ENCODE measurements at places on chromosomes 2 and 18.
A peak's percentile ranks its signal among the peaks of the same experiment; 100 is the strongest.

GRCh38 chr2:70003093-70003830, 41.8 kb upstream of the ASPRV1 start:
- no peak for DNase-seq

GRCh38 chr2:28345619-28346018, 47.0 kb upstream of the FOSL2 start:
- DNase-seq = no peak

DNA sequence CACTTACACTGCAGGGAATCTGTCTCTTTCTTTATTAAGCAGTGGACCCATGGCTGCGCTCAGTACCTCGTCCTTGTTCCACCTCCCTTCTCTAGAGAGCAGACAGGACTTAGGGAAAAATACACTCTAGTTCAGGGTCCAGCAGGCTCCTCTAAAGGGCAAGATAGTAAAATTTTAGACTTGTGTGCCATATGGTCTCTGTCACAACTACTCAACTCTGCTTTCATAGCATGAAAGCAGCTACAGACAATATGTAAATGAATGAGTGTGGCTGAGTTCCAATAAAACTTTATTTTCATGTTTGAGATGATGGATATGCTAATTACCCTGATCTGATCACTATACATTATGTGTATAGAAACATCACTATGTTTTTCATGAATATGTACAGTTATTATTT, 163.1 kb downstream of the BABAM2 start:
- no peak for DNase-seq

- DNase-seq = peak; percentile 26
Measured at GRCh38 chr18:3885209-3885792, 435.3 kb downstream of the TGIF1 start.

DNA sequence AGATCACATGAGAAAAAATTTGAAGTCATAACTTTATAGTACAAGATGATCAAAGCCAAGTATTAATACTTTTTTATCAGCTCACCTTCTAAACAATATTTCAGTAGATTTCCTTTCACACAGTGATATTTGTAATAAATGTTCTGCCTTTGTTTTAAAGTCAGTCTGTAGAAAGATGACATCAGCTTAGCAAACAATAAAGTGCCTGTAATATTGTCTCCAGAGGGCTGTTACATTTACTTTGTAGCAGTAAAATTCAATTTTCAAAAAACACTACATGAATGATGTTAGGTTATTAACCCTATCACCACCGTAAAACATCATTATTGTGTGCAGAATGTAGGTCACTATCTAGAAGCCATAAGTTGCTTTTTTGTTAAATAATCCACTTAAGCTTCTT, 49.6 kb downstream of the ZEB2 start:
- no peak for DNase-seq

GRCh38 chr2:28662468-28663181, 89.0 kb upstream of the PPP1CB start:
- no peak for DNase-seq

DNA sequence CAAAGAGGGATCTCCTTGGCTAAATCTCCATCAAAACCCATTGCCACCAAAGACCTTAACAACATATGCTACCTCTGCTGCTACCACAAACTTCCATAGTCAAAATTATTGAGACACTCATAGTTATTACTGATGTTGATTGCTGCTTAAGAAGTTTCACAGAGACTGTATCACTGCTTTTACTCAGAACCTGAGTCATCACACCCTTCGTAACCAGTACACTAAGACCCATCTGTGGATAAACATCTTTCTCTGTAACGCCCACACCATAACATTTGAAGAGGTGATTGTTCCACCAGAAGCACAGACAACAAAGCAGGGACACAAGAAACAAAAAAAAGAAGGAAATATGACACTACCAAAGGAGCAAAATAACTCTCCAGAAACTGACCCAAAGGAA, 1563.1 kb downstream of the LRP1B start:
- no peak for DNase-seq

- no peak for DNase-seq
Measured at GRCh38 chr2:210226223-210226622, 976 bp upstream of the ACADL start.

GRCh38 chr2:148362144-148362796, 282.3 kb upstream of the EPC2 start:
- no peak for DNase-seq

- no peak for DNase-seq
Measured at GRCh38 chr2:240933048-240933965, 27.2 kb downstream of the CROCC2 start.

DNA sequence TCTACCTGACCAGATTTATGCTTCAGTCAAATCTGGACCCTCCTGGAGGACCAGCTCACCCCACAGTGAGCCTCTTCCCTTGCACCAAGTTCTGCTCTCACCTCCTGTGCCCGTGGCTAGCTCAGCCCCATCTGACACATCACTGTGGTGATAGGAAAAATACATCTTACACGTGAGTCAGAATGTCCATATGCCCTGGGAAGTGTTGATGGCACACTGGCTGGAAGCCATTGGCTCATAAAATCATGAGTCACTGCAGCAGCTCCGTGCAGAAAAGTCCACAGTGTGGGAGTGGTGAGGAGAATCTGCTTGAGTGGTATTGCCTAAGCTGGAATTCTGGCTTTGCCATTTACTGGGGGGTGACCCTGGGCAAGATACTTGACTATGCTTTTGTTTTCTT, 42.6 kb upstream of the RAPGEF4 start:
- no peak for DNase-seq

- no peak for DNase-seq
Measured at GRCh38 chr2:51597086-51597485, 565.2 kb upstream of the NRXN1 start.

GRCh38 chr2:84495539-84496146, 20.7 kb upstream of the DNAH6 start:
- peak; percentile 69 for DNase-seq

DNA sequence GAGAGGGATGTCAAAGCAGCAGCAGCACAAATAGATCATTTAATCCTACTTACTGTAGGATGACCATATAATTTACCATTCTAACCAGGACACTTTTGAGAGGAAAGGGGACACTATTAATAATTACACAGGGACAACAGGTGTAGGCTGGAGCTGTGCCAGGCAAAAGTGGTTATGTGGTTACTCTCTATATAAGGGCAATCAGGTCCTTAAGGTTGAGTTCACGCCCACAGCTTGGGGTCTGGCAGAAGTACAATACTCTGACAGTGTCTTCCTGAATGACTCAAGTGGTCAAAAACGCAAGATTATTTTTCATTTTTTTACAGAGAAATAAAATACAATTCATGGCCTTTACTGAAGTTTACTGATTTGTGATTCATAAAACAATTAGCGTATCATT, 2.8 kb downstream of the PREPL start:
- peak; percentile 83 for DNase-seq

DNA sequence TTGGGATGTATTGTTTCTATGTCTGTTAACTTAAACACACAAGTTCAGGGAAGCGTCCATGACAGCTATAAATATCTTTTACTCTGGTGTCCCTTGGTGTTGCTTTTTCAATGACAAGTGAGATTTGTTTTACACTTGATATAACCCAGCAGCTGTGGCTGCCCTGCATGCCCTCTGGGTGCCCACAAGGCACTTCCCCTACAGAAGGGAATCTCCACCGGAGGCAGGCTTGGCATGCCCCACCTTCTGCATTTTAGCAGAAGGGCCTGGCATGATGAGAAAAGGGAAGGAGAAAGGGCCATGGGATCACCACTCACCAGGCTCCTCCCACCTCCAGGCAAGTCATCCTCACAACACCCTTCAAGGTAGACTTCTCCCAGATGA, 68.7 kb downstream of the TMEM247 start:
- DNase-seq = no peak

DNA sequence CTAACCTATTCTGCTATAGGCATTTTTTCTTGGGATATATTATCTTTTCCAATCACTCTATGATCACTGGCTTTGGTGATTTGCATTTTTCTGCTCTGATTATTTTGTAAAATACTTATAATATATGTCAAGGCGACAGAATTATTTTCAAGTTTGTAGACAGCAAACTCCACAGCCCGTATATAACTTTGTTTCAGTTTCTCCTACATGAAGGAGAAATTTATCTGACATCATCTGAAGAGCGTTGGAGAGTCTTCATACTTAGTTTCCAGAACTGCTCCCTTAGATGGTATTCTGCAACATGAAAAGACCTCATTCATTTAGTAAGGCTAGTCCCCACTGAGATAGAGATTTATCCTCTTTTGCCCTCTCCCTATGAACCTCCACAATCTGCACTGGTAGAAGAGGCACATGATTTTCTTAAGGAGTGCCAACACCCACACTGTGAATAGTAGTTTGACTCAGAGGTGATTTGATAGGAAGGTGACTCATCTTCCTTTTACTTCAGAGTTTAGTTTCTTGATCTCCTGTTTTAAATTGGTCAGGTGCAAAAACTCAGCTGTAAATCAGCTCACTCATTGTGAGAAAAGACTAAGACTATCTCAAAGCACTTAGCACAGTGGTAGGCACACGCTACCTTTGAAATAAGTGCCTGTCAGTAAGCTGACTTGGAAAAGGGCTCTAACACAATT, 1848.6 kb upstream of the CELF4 start:
- peak; percentile 21 for DNase-seq

GRCh38 chr2:62439425-62439824, 66.6 kb downstream of the TMEM17 start:
- DNase-seq = peak; percentile 36

- DNase-seq = no peak
Measured at GRCh38 chr2:3184167-3184566, 193.5 kb downstream of the EIPR1 start.
